ENCODE measurements at places on chromosomes 6 and 20.
A peak's percentile ranks its signal among the peaks of the same experiment; 100 is the strongest.

DNA sequence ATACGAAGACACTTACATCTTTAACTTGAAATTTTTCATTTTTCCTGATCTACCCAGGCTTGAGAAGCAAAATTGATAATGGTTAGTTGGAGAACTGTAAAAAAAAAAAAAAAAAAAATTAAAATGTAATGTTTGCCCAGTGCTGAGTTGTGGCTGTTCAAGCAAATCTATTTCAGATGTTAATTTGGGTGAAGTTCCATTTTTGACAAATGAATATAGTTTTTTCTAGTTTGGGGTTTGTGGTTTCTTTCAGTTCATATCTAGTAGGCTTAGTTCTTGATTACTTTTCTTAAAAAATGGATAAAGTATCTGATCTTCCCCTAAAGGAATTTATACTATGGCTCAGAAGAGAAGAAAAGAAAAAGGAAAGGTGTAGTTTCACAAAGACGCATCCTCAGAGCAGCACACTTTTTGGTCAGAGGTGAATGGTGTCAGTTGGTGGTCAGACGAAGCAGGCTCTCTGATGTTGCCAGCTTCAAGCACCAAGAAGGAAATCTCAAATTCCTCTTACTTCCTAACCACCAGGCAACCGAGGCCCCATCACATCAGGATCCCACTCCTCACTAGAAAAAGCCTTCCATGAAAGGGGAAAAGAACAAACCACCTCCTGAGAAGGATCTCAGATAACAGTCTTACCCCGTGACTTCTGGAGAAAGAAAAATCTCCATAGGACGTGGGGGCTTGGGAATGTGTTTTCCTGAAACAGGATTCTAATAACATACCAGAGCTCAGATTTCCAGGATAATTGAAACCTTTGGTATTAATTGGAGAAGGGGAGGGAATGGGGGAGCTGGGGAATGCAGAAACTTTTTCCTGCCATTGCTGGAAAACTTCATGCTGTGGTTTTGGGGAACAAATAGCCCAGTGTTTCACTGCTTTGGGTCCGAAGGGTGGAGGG lies 396.2 kb downstream of the CD83 start:
- DNase-seq = no peak

DNA sequence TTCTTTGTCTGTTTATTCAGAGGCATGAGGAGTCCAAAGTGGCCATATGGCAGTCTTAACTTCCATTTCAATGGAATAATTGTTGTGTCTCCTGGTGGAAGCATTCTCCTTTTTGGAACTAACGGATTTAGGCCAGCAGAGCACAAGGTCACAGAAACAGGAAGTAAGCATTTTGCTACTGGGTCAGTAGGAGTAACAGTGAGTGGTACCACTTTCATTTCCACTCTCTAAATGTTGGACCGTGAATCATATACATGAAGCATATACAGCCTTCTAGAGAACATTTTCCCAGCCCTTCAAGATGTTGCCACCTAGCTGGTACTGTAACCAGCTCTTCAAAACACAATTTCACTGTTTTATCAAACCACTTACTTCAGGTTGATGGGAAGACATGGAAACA lies 182.8 kb downstream of the EYS start:
- DNase-seq = no peak

DNA sequence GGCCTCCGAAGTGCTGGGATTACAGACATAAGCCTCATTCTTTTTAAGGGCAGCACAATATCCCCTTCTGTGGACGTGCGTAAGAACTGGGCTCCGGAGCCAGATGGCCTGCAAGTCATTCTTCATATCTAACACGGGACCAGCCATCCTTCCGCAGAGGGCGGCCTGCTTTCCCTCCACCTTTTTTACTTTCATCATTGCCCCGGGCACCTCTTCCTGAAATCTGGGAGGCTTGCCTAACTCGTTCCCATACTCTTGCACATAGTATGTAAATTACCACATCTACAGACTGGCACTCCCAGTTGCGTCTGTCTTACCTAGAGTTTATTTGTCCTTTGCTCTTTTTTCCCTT lies 29.9 kb upstream of the SLC23A2 start:
- DNase-seq = no peak

DNA sequence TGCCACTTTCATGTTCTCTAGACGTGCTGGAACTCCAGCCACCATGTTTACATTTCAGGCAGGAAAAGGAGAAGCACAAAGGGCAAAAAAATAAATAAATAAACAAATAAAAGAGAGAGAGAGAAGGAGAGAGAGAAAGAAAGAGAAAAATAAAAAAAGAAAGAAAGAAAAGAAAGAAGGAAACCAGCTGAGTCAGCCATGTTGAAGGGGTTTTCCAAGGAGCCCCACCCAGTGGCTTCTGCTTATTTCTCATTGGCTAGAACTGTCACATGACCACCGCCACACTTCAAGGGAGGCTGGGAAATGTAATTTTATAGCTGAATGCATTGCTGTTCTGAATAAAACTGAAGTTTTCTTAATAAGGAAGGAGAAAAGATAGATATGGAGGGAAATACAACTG lies 71.1 kb downstream of the BFSP1 start:
- DNase-seq = no peak

DNA sequence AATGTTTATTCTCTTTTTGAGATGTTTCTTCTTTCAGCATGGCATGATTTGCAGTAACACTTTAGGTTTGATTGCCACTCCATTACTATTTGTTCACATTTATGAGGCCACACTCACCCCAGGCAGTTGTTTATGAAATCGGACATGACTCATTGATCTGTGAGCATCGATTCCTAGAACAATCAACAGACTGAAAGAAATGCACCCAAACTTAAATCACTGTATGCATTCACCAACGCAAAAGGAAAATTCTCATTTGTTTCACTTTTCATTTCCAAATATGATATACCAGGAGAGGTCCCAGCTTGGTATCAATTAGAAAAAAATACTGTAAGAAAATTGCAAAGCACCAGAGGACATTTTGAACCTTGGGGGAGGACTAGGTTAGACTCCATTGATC lies 5.4 kb upstream of the GJA10 start:
- no peak for DNase-seq

DNA sequence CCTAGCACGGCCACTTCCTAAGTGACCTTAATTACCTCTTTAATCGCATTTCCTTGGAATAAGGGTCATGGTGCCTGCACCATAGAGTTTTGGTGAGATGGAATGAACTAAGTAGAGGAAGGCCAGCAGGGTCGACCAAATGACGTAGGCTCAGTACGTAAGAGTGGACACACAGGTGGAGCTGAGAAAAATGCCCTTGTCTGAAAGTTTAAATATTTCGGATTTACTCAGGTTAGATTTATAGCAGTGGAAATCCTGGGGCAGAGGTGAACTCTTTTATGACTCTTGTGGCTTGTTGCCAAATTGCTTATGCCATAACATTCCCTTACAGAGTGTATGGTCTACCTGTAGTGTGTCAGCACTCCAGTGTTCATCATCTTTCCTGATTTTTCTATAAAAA lies 23.6 kb upstream of the BTBD3 start:
- no peak for DNase-seq

GRCh38 chr6:38959138-38959537 lies 89.4 kb upstream of the GLP1R start:
- DNase-seq = no peak

- DNase-seq = no peak
Measured at GRCh38 chr6:12709556-12710232, 6.9 kb upstream of the PHACTR1 start.

GRCh38 chr6:34484899-34485298 lies 19.0 kb downstream of the PACSIN1 start:
- DNase-seq = no peak

DNA sequence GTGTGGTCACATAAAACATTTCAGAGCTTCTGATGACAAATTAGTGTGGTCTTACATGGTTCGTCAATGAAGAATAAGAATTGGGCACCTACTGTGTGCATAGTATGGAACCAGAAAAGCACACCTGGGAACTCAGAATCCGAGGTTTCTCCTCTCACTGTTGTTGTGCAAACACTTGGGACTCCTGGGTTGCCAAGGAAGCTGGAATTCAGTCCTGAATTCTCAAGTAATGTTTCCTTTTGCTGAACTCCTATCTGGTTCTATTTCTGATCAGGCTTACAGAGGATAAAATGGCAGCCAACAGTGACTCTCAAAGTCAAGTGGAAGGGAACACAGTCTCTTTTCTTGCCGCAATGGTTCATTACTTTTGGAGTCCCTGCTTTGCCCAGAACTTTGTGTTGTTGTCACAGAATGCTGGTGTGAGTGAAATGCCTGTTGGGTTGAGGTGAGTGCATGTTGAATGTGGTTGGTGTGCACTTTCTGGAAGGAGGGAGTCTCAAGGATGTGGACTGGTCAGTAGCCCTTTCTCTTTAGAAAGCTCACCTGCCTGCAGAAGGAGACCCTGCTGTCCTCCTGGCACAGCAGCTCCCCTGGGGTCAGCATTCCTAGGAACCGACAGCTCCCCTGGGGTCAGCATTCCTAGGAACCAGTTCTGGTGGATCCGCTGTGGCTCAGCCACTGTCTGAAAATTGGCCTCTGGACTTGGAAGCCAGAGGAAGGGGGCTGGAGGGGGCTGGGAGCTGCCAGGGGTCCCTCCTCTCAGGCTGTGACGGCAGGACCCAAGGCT lies 1.4 kb downstream of the UNC93A start:
- no peak for DNase-seq

DNA sequence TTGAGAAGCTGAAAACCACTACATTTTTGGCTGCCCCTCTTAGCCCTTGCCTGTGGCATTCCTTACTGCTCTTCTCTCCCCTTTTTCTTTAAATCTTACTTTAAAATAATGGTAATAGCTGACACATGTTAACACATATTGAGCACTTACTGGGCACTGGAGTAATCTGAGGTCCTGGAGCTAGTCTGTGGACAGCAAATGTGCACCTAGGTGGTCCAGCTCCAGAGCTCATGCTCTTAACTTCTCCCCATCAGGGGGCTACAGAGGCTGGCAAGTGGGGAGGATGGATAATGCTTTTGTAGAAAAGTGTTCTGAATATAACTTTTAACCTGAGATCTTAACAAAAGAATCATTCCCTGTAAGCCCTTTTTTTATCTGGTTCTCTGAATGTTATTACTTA lies 74.8 kb downstream of the ADGRB3 start:
- no peak for DNase-seq

GRCh38 chr20:50588034-50588736 lies 78.0 kb downstream of the PTPN1 start:
- peak; percentile 57 for DNase-seq

DNA sequence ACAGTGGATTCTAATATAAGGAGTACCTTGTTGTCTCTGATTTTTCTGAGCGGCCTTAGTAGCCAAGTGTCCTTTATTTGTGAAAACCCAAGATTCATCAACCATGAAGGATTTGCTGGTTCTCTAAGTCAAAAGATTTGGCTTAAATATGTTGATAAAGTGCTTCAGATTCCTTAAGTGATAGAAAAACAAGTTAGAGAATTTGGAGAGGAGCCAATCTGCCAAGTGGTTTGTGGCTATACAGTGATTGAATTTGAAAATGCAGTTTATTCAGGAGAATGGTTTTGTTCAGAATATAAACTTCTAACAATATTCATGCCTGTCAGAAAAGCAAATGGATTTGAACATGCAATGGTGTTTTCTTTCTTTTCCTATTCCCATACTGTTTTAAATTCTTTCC lies 54.8 kb downstream of the CAP2 start:
- no peak for DNase-seq

All from Kasumi-1 (cell line).